GM04503 (cell line): ENCODE measurements at places on chromosomes 11 and 22.

DNA sequence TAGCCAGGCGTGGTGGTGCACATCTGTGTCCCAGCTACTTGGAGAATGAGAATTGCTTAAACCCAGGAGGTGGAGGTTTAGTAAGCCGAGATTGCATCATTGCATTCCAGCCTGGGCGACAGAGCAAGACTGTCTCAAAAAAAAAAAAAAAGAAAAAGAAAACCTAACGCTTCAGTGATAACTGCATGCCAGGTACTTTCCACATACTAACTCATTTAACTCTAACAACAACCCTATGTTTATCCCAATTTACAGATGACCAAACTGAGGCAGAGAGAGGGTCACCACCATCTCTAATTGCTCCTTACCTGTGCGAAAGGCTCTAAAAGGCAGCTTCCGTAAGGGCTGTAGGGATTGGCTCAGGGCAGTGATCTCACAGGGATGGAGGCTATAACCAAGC is 11.6 kb downstream of the PISD start:
- DNase-seq: peak; percentile 70

- no peak for DNase-seq
Observed at GRCh38 chr22:48343461-48343860, 1484.2 kb downstream of the BRD1 start.

GRCh38 chr11:45026835-45027234 is 76.2 kb upstream of the TP53I11 start:
- no peak for DNase-seq

DNA sequence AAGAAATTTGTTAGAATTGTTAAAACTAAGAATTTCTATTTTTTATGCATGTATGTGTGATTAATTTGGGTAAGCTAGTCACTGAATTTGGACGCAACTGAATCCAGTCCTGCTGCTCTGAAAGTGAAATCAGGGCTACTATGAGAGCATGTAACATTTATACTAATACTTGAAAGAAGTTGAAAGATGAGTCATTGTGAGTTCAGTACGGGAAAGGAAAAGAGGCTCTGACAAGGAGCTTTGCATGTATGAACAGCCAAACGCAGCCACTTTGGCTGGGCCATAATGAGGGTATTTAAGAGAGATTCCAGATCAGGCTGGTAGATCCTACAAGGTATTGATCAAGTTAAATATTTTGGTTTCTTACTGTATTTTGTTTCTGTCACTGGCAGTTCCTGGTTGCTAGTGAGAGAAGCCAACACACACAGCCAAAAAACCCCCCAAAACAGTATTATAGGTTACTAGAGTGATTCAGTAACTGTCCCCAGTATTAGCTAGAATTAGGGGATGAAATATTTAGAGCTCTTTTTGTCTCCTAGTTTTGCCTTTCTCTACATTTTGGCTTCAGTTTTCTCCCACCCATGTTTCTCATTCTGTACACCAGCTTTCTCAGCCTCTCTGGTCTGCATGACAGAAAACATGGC is 14.1 kb downstream of the AASDHPPT start:
- no peak for DNase-seq

GRCh38 chr11:15507592-15507991 is 392.9 kb downstream of the INSC start:
- no peak for DNase-seq

DNA sequence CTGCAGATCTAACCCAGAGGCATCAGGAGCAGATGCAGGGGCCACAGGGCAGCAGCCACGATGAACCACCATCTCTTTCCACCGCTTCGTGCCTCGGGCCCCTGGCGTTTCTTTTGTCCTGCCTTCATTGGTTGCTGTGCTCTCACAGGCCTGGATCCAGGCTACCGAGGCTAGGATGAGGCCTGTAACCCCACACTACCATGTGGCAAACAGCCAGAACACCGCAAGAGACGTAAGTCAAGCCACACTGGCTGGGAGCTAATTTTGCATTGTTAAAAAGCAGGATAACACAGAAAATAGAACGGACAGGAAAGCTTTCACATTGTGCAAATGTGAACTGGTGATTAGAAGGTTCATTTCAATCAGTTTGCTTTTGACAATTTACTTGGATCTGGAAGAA is 15.7 kb upstream of the ARFGAP3 start:
- no peak for DNase-seq

DNA sequence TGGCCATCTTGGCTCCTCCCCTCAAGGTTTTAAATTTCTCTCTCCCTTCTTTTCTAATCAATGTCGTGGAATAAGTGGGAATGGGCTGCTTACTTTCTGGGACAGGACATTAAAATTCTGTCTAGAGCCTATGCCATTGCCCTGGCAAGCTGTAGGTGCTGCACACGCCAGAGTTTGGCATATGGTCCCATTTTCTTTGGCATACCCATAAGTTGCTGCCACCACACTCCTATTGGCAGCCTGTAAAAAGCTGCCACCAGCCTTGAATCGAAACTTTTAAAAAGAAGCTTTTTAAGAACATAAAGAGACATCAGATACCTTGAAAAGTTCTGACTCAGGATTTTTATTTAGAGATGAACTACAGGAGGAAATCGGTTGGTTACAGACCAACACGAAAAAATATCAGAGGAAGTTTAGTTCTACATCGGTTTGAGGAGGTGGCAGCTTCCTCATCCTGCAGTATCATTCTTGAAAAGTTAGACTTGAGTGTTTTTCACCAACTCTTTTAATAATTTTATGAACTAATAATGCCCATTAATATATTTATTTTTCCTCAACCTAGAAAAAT is 517.8 kb upstream of the ANO5 start:
- DNase-seq: no peak

DNA sequence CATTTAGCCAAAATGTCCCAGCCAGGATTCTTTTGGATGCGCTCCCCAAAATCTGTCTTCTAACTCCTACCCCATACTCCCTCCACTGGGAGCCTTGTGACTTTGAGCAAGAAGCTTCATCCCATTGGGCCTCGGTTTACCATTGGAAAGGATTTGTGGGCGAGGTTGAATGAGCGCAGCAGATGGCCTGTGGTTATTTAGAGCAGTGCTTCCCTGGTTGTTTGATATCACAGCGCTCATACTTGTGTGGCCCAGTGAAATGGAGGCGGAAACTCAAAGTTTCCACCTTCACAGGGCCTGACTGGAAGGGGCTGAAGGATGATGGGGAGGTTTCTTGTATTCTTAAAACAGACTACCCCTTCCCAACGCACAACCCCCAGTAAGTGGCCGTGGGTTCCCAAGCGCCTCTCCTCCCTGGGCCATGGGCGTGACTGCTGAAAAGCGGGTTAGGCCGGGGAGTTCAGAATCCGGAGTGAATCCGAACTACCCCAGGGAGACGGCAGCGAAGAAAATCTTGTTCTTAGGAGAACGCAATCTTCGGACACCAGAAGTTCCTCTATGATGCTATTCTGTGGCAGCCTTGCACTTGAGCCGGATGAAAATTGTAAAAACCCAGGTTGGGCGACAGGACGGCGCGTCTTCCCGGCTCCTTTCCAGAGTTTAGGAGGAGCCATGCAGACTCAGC is 1.2 kb upstream of the ATF4 start:
- no peak for DNase-seq

DNA sequence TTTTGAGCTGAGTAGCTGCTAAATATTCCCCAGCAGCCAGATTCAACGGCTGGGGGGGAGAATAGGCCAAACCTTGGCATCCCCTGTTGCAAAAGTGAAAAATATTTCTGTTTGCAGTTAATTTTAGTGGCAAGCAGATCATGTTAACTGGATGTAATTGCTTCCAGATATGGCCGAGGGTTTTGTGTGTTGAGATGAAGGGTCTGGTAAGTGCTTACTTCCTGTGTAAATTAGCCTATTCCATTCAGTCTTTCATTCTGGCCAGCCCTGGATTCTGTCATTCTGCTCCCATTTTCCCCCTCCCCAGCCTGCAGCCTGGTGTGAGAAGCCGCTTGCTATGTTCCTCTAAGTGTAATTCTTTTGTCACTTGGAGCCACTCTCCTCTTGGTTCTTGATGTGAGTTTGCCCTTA is 17.4 kb downstream of the ZBTB16 start:
- DNase-seq: no peak

GRCh38 chr11:83785942-83786341 is 499.8 kb upstream of the CCDC90B start:
- DNase-seq: no peak

- no peak for DNase-seq
Observed at GRCh38 chr11:105823495-105824033, 198.5 kb downstream of the MSANTD4 start.

- no peak for DNase-seq
Observed at GRCh38 chr11:112999520-112999919, 38.3 kb downstream of the NCAM1 start.

DNA sequence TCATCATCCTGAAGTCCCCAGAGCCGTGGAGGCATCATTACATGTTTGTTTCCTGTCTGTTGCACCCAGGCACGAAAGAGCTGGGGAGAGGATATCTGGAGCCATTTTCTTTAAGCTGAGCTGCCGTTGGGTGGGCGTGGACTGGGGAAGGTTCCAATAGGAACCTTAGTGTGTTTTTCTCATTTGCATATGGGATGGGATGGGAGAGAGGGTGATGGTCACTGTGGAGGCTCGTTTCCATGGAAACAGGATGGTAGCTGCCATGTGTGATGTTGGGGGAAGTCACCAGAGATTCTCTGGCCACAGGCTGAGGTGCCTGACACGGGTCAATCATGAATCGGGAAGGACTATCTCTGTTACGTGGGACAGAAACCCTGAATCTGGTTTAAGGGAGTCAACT is 39.7 kb downstream of the CACNA1I start:
- DNase-seq: no peak

GRCh38 chr22:49208004-49208402 is 619.7 kb downstream of the BRD1 start:
- no peak for DNase-seq

- DNase-seq: no peak
Observed at GRCh38 chr11:111912535-111912934, at the start of gene HSPB2. Gene HSPB2 (plus strand): TSS chr11:111912734. CDS start chr11:111912830, 96 bp downstream.

- no peak for DNase-seq
Observed at GRCh38 chr11:6622261-6623171, 3.3 kb upstream of the TPP1 start.

- no peak for DNase-seq
Observed at GRCh38 chr22:50260434-50260800, 1.1 kb downstream of the MAPK12 start.

GRCh38 chr11:72483412-72484186 is 49.3 kb upstream of the CLPB start:
- DNase-seq: peak; percentile 11

- no peak for DNase-seq
Observed at GRCh38 chr22:35582861-35583670, 34.1 kb downstream of the MB start.

- no peak for DNase-seq
Observed at GRCh38 chr22:32557444-32557843, 82.8 kb downstream of the FBXO7 start.

DNA sequence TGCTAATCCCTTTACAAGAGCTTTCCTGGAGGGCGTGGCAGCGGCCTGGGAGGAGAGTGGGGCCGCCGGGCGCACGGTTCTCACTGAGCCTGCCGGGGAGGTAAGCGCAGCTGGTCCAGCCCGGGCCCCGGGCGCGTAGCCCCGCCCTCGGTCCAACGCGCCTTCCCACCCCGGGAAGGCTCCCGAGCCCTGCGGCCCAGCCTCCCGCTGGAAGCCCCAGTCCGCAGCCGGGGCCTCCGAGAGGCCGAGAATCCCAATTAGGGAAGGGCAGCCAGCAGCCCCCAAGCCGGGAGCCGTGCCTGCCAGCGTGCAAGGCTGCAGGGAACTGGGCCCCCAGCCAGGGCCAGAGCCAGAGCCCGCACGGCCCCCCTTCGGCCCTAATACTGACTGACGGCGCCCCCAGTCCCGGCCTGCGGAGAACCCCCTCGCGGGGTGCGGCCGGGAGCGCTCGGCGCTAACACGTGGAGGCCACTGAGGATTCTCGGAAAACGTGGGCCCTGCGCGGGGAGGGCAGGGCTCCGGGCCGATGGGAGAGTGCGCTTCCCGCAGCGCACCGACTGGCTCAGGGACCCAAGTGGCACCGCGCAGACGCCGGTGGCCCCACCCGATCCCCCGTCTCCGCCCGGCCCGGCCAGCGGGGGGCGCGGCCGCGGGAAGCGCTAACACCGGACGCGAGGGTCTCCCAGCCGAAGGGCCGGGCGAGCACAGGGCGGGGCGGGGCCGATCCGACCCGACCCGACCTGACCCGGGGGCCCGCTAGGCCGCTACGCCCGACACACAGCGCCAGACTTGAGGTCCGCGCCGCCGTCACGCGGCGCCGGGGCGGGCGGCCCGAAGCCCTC is 5.7 kb downstream of the ZFTA start:
- no peak for DNase-seq

GRCh38 chr22:36925388-36926290 is 12.2 kb downstream of the CSF2RB start:
- no peak for DNase-seq

DNA sequence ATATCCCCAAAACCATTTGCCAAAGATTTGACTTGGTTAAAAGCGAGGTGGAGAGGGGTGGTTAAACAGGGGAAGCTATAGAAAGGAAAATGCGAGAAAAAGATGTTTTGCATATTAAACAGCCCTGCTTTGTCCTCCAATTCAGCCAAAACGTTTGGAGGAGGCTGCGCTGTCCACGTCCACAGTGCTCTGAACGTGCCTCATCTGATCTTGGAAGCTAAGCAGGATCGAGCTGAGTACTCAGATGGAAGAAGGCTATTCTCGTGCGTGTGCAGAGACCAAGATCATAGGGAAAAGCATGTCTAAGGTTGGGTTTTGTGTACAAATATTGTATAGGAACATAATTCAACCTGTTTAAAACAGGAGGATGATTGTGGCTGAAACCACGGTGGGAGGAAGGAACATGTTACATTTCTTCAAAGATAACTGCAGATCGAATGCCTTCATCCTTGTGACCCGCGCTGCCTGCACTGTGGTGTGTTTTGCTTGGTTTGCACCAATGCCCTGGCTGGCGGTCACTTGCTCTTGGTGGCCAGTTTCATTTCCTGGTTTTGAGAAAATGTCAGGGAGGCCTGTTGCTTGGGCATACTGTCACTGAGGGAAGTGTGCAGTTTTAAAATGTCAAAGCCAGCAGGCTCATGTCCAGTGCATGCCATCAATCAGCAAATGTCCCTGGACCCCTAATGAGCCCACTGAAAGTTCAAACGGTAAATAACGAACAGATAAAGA is 40.4 kb downstream of the FLI1 start:
- no peak for DNase-seq
